NCI-H1105 (cell line): ENCODE measurements at places on chromosomes 7 and 10.

- peak; percentile 20 for DNase-seq
Measured at GRCh38 chr10:74704629-74705357, 121.6 kb upstream of the KAT6B start.

DNA sequence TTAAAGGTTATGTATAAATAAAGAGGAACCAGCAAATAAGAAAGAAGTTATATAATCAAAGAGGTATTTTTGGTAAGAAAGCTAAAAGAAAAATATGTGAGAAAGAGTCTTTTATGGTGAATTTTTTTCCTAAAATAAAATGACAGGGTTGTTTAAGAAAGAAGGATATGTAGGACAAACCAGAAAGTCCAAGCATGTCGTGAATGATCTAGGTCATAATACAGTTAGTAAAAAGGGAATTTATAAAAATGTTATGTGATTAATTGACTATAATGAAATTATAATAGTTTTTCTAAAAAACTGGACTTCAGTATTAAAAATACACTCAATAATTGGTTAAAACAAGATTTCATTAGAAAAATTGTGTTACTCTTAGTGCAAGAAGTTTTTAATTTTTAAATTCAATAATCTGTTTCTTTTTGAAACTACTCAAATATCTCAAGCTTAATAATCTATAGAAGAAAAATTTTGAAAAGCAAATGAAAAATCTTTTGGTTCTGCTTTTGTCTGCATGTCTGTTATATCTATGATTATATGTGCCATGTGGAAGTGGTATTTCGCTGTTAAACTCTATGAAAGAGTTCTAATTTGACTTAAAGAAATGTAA, 23.3 kb downstream of the AVL9 start:
- peak; percentile 2 for DNase-seq

GRCh38 chr10:56068473-56069263, 292.4 kb downstream of the ZWINT start:
- no peak for DNase-seq

DNA sequence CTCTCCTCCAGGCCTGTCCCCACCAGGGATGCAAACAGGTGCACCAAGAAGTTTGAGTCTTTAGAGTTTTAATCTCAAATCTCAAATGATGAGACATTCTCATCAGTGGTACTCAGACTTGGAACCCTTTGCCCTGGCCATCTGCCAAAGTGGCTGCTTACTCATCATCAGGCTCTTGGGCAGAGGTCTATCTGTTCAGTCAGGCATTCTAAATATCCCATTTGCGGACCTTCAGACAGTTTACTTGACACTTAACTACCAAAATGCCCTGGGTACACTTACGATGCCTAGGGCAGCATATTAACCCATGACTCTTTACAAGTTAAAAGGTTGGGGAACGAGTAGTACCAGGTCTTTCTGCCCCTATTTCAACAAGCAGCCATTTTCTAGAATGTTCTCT, 61.2 kb upstream of the YAE1 start:
- DNase-seq, result no peak

DNA sequence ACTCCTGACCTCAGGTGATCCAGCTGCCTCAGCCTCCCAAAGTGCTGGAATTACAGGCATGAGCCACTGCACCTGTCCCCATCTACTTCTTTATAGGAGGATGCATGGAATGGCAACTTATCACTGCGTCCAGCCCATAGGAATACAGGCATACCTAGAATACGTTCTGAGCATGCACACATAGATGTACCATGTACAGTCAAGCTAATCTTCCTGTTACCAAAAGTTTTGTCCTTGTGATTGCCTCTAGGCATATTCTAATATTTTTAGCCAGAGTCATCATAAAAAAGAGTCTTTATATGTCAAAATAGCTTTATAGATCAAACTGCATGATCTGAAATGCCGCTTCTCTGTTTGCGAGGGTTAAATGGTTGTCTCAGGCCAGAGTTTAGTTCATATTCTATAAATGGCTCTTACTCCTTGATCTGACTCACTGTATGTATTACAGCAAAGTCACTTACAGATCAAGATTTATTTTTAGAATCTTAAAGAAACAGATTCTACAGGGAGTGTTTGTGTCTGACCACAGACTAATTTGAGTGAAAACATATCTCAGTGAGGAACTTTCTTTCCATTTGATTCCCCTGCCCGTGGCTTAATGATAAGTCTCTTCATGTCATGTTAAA, 210.9 kb downstream of the CREB5 start:
- DNase-seq, result no peak

- DNase-seq, result no peak
Measured at GRCh38 chr7:7434329-7434728, 101.3 kb downstream of the COL28A1 start.

GRCh38 chr10:88540351-88540750, 42.8 kb downstream of the RNLS start:
- no peak for DNase-seq

DNA sequence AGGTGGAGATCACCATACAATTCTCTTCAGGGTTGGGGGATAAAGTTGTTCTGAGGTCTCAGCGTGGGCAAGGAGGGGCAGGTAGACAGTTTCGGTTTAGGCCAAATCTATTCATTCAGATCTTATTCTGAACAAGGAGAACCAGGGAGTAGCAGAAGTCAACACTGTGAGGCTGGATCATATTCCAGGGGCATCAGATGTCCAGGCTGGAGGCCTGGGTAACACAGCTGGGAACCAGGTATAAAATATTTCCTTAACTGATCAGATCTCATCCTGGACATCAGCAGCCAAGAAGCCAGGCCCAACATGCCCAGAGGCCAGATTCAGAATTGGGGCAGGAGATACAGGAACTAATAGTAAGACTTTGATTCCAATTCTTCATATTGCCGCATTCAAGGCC, 19.2 kb upstream of the FLNC start:
- DNase-seq, result no peak

GRCh38 chr10:121911421-121911697, 16.5 kb downstream of the ATE1 start:
- DNase-seq, result no peak

- no peak for DNase-seq
Measured at GRCh38 chr7:134948246-134948645, 38.1 kb upstream of the AGBL3 start.

DNA sequence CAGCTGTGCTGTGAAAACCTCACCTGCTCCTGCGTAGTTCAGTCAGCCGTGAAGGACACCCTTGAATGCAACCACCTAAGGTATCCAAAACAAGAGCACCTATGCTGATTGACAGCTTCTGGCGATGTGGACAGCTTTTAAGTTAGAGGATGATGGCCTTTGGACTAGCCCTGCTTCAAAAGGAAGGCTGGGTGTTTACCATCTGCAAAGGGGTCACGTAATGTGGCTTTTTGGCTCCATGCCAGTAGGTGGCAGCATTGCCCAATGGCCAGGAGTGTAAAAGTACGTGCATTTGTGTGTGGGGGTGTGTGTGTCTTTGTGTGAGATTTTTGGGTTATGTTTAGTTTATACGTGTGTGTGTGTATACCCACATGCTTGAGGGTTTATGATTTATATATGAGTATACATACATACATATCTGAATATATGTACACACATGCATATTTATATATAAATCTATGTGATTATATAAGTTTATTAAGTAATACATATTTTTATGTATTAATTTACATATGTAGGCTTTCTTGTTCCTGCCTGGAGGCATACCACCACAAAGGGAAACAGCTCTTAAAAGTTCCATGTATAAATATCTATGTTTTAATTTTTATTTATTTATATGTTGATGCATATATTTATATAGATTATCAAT, 236.3 kb upstream of the ANKRD30A start:
- no peak for DNase-seq

GRCh38 chr7:30738026-30738915, 13.7 kb upstream of the INMT start:
- DNase-seq, result no peak

- no peak for DNase-seq
Measured at GRCh38 chr7:108235451-108236061, 105.4 kb upstream of the LAMB4 start.

DNA sequence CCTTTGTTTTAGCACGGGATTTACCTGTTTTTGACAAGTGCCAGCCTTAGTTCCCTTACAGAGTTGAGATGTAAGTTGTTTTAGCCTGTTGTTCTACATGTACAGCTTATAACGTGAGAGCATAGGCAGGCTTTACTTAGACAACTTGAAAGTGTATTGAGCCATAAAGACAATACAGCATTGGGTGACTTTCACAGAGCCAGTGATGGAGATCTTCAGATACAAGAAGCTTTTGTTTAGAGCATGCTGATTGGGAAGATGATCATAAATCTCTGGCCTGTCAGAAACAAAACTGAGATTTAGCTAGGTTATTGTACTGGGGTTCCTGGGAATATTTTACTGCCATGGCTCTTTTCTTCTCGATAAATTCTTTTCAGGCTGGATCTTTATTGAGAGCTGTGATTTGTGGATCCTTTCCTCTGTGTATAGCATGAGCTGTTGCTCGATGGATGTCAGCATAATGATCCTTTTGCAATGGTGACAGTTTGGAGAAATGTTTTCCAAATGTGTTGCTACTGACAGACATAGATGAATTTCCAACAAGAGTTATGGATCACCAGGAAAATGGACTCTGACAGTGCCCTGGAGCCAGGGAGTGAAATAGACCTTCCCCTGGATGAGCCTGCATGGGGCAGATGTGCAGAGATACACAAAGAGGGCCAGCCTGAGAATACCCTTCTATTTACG, 30.2 kb downstream of the LHFPL3 start:
- no peak for DNase-seq

DNA sequence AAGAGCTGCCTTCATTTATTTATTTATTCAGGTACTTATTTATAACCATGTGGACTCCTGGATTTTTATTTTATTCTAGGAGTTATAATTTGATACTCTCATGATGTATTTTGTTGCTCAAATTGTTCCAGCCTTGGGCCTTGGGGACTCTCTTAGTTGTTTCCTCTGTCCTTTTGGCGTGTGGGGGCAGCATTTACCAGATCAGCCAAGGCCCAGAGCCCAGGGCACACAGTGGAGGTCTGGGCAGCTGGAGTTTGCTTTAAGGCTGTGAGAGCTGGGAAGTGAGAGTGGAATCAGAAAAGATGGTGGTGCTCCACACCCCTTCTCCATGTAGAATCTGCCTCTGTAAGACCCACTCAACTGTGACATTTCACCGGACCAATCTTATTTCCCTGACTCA, 398.9 kb downstream of the RPS24 start:
- DNase-seq, result no peak
